Activated T-helper 17 cell treated with anti-CD3 and anti-CD28 coated beads, Interleukin-2, amount 50 U/mL, for 72 hours (primary cell): ENCODE measurements at places on chromosomes 4 and X. TPM values are rescaled to one million over a fixed set of nuclear protein-coding genes. Genes with fewer than 3 reads are reported as not detected.

DUSP21 gene
- not detected for total RNA-seq

HADH gene
- 36.5 TPM for total RNA-seq

FRMD7 gene
- total RNA-seq = not detected

TKTL1 gene
- 2.1 TPM for total RNA-seq

DNA sequence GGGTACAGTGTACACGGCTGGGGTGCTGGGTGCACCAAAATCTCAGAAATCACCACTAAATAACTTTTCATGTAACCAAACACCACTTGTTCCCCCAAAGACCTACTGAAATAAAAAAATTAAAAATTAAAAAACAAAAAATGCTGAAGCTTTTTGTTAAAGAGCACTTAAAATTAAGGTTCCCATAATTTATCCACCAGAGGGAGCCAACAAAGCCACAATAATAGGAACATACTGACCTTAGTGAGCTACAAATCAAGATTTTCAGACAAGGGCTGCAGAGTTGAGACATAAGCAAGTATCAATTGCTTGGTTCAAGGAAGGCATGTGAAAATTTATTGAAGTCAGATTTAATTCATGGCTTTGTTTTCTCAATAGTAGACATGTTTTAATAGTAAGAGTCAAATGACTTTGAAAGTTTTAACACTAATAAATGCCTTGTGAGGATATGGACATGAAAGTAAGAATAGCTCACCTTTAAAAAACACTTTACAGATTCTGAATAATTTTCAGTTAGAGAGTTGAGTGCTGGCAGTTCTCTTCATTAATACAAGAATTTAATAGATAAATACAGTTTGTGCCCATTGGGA, 43.0 kb upstream of the SCOC start:
- ATAC-seq = no peak

- ATAC-seq = no peak
Observed at GRCh38 chr4:88843067-88843685, 145.5 kb upstream of the NAP1L5 start.

GRCh38 chr4:94941706-94942105, 184.0 kb downstream of the BMPR1B start:
- no peak for ATAC-seq

GRCh38 chrX:122046815-122047214, 999.4 kb downstream of the GLUD2 start:
- no peak for ATAC-seq

GRCh38 chrX:52852110-52852860, 15.6 kb downstream of the XAGE3 start:
- ATAC-seq = no peak

GRCh38 chr4:174669270-174669669, 147.0 kb upstream of the HPGD start:
- ATAC-seq = no peak
